H9 (cell line): ENCODE measurements at places on chromosomes 16 and 17. TPM values are rescaled to one million over a fixed set of nuclear protein-coding genes. Genes with fewer than 3 reads are reported as not detected.

KRTAP4-2 gene
- total RNA-seq: not detected in 2 replicates

PHB1 gene
- 325 and 351 TPM in 2 replicates for total RNA-seq

KRT20 gene
- total RNA-seq: not detected in 2 replicates

PRDM7 gene
- total RNA-seq: not detected in 2 replicates

DNA sequence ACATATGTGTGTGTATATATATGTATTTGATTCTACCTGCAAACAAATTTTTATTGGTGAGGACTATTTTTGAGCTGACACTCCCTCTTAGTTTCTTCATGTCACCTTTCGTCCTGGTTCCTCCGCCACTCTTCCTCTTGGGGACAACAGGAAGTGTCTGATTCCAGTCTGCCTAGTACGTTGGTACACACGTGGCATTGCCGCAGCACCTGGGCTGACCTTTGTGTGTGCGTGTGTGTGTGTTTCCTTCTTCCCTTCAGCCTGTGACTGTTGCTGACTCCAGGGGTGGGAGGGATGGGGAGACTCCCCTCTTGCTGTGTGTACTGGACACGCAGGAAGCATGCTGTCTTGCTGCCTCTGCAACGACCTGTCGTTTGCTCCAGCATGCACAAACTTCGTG is 29.4 kb upstream of the CACNG5 start:
- H3K4me3 ChIP-seq: no peak overlapping the region
- peaks cover 11% of the 10 kb centered on the region; the same call in 1 of the 2 replicates for H3K4me1 ChIP-seq
- no peak for DNase-seq
- H3K27ac ChIP-seq: no peak overlapping the region
- no peaks in the 10 kb centered on the region for H3K27me3 ChIP-seq

DNA sequence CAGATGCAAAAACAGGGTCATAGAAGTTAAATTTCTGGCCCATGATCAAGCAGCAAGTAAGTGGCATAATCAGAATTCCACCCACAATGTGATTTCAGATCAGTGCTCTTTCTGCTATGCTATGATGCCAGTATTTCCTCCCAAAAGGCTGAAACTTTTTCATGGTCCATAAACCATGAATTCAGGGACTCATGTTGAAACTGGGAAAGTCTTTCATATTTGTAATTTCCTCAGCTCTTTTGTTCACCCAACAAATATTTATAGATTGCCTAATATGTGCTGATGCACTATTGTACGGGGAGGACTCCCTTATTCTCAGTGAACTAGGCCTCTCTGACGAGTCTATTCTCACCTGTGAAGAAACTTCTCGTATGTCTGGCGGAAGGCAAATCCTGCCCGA is 156.3 kb downstream of the MYO1D start:
- H3K27ac ChIP-seq: no peak overlapping the region
- DNase-seq: no peak
- no peak overlapping the region for H3K4me3 ChIP-seq
- H3K36me3 ChIP-seq: peaks cover 18% of the 10 kb centered on the region

DNA sequence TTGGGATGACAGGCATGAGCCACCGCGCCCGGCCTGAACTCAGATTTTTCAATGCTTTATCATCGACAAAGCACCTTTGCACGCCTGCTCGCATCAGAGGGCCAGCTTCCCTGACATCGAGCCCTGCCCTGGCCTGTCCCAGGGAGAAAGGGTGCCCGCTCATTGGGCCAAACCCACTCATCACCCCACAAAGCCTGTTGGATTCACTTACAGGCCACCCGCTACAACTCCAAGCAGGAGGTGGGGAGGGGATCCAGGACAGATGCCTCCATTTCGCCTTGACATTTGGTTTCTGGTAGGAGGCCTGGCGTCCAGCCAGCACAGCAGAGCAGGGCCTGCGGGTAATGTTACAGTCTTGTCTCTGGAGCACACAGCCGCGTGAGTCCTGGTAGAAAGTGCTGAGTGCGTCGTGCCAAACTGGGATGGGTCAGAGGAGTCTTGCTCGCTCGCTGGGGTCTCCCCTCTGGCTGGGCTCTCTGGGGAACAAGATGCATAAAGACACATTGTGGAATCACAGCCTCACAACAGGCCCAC is 19.8 kb downstream of the SMTNL2 start:
- DNase-seq: no peak
- H3K4me1 ChIP-seq: peaks cover 3% of the 10 kb centered on the region; the same call in 1 of the 2 replicates
- H3K4me3 ChIP-seq: no peak overlapping the region; the same call in 2 of the 3 replicates
- no peaks in the 10 kb centered on the region for H3K36me3 ChIP-seq
- H3K27ac ChIP-seq: no peak overlapping the region
- H3K27me3 ChIP-seq: no peaks in the 10 kb centered on the region

- no peak overlapping the region for H3K27ac ChIP-seq
- no peak overlapping the region for H3K4me3 ChIP-seq
- no peaks in the 10 kb centered on the region for H3K27me3 ChIP-seq
- H3K36me3 ChIP-seq: no peaks in the 10 kb centered on the region; the same call in 1 of the 2 replicates
- peaks cover 1% of the 10 kb centered on the region; the same call in 1 of the 2 replicates for H3K4me1 ChIP-seq
- DNase-seq: peak; percentile 53
Observed at GRCh38 chr16:9437115-9437514, 345.7 kb downstream of the HAPSTR1 start.

GRCh38 chr17:79219208-79219935 is 144.7 kb downstream of the ENGASE start:
- H3K4me3 ChIP-seq: no peak overlapping the region; the same call in 2 of the 3 replicates
- H3K36me3 ChIP-seq: no peaks in the 10 kb centered on the region
- H3K27ac ChIP-seq: no peak overlapping the region
- H3K4me1 ChIP-seq: no peaks in the 10 kb centered on the region; the same call in 1 of the 2 replicates
- H3K27me3 ChIP-seq: no peaks in the 10 kb centered on the region
- no peak for DNase-seq

- no peaks in the 10 kb centered on the region; the same call in 1 of the 2 replicates for H3K27me3 ChIP-seq
- no peaks in the 10 kb centered on the region for H3K36me3 ChIP-seq
- no peaks in the 10 kb centered on the region for H3K4me1 ChIP-seq
- no peak overlapping the region for H3K27ac ChIP-seq
- no peak for DNase-seq
Observed at GRCh38 chr17:33811984-33812577, 443.0 kb upstream of the CCL2 start.

DNA sequence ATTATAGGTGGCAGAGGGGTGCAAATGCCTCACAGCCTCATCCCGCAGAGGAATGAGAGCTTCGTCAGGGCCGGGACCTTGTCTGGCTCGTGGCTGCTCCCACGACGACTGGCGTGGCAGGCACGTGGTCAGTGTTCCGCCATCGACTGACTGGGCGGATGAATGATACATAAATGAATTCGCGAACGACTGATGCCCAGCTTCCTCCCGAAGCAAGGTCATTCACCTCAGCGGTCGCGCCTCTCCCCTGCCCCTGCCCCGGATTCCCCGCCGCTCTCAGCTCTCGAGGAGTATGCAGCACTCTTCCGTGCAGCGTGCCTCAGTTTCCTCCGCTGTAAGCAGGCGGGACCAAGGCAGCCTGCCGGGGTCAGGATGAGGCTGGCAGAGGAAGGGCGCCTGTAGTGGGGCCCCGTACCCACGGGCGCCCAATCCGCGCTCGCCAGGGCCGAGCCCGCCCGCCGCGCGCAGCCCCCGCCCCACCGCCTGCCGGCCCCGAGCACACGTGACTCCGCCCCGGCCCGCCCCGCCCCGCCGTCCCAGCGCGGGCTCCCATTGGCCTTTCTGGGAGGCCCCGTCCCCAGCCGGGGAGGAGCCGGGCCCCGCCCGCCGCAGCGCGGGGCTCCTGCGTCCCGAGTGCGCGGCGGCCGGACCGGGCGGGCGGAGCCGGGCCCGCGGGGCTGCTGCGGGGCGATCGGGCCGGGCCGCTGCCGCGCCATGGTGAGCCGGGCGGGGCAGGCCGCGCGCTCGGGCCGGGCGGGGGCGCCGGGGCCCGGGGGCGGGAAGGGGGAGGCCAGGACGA is at the start of gene SNN:
Gene SNN, plus strand, starts transcription at position 632 of the 799 bp plus-strand sequence. CDS start 7,605 bp downstream, outside the sequence.
- DNase-seq: peak; percentile 81
- no peaks in the 10 kb centered on the region for H3K27me3 ChIP-seq
- no peak within 1 kb of the TSS for H3K27ac ChIP-seq
- peak within 1 kb of the TSS; percentile 84 for H3K4me3 ChIP-seq

DNA sequence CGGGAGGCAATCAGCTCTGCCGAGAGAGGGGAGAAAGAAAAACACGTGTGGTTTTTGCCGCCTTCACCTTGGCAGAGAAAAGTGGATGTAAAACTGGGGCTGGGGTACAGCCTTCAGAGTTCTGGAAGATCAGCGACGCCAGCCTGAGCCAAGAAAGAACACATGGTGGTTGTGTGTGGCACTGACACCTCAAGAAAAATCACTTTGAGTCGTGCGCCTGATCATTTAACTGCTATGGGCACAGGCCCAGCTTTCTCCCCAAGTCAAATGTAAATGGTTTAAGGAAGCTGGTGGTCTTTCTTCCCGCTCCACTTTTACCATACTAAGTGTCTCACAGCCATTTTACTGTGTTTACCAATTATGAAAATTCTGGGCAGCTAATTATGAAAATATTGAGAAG is 461.8 kb upstream of the SOX9 start:
- no peak for DNase-seq
- H3K27me3 ChIP-seq: no peaks in the 10 kb centered on the region
- no peak overlapping the region for H3K27ac ChIP-seq
- no peaks in the 10 kb centered on the region for H3K36me3 ChIP-seq

DNA sequence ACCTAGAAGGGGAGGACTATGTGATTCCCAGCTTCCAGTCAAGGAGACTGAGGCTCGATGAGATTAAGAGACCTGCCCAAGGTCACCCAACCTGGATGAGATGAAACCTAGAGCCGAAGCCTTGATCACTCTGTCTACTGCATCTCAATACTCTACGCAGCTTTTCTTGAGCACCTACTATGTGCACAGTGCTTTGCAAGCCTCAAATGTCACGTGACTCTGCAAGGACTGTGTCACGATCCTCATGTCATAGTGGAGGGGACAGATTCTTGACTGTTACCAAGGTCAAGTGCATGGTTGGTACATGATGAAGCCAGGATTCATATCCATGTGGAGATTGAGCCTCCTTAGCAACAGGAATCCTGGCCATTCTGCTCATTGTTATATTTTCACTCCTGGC is 14.7 kb downstream of the BCO1 start:
- no peaks in the 10 kb centered on the region for H3K36me3 ChIP-seq
- H3K4me1 ChIP-seq: no peaks in the 10 kb centered on the region
- no peak for DNase-seq

DNA sequence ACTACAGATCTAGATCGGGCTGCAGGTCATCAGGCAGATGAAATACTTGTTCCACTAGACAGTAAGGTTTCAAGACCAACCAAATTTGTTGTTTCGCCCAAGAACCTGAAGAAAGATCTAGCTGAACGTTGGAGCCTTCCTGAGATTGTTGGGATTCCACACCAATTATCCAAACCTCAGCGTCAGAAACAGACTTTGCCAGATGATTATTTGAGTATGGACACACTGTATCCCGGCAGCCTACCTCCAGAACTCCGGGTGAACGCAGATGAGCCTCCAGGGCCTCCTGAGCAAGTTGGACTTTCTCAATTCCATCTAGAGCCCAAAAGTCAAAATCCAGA is 14.4 kb downstream of the LRRC37B start:
- H3K4me1 ChIP-seq: no peaks in the 10 kb centered on the region
- no peak overlapping the region for H3K27ac ChIP-seq
- DNase-seq: no peak
- peaks cover 28% of the 10 kb centered on the region for H3K36me3 ChIP-seq
- H3K27me3 ChIP-seq: no peaks in the 10 kb centered on the region
- H3K4me3 ChIP-seq: no peak overlapping the region

GRCh38 chr16:56777001-56777400 is 47.1 kb downstream of the NUP93 start:
- no peak overlapping the region for H3K27ac ChIP-seq
- no peaks in the 10 kb centered on the region for H3K27me3 ChIP-seq
- no peaks in the 10 kb centered on the region for H3K36me3 ChIP-seq
- DNase-seq: no peak

DNA sequence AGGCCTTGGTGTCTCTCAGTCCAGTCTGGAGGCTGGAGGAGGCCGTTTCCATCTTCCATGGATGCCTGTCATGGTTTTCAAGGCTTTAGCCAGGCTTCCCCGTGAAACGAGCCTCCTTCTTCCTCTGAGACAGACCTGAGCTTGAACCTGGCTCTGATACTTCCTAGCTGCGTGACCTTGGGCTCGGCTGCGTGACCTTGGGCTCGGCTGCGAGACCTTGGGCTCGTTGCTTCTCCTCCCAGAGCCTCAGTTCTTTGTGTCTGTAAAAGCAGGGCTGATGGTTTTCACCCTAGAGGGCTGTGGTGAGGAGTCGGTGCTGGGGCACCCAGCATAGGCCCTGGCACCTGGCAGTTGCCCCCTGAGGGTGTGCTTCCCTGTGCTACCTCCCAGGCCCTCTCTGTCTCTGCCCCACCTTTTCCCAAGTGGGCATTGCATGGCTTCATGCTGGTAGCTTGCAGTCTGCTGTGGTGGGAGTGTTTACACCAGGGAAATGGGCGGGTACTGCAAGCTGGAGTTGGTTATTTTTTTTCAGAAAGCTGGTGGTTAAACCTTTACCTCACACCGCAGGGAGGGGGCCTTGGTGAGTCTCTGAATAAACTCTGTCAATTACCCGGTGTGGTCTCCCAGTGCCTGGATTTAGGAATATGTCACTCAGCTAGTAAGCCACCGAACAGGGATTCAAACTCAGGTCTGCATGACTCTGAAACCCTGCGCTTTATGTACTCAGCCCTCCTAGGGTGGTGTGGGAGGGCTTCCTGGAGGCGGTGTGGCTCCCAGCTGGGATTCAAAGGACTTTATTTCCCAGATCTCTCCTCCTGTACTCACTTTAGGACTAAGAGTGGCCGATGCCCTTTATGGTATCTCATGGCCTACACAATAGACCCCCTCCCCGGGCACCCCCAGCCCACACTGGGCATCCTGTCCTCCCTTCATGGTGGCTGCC is 129.0 kb upstream of the CIBAR2 start:
- no peaks in the 10 kb centered on the region for H3K4me1 ChIP-seq
- H3K4me3 ChIP-seq: no peak overlapping the region
- DNase-seq: no peak

DNA sequence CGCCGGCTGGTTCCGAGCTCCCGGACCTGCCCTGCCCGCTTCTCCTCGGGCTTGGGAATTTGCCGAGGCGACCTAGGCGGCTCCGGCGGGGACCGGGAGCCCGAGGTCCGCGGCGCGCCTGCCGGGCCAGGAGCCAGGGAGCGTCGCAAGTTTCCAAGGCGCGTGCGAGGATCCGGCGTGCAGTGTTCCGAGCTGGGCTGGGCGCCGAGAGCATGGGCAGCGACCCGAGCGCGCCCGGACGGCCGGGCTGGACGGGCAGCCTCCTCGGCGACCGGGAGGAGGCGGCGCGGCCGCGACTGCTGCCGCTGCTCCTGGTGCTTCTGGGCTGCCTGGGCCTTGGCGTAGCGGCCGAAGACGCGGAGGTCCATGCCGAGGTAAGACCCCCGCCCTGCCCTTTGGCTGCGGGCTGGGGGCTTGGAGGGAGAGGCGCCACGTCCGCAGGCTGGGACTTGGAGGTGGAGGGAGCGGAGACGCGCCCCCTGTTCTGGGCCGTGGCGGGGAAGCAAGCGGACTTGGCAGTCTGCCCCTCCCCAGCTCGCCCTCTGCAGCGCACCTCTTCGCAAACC is 668 bp downstream of the MMP15 start:
- no peaks in the 10 kb centered on the region for H3K27me3 ChIP-seq
- no peak for DNase-seq
- peaks cover 18% of the 10 kb centered on the region; the same call in 1 of the 2 replicates for H3K4me1 ChIP-seq
- H3K27ac ChIP-seq: no peak overlapping the region
- H3K4me3 ChIP-seq: peak overlapping the region; percentile 87

GRCh38 chr17:57410169-57410568 is 153.8 kb downstream of the MSI2 start:
- no peak overlapping the region for H3K27ac ChIP-seq
- no peak for DNase-seq
- no peak overlapping the region for H3K4me3 ChIP-seq
- no peaks in the 10 kb centered on the region for H3K27me3 ChIP-seq
